ENCODE measurements at places on chromosomes 12 and 14.

GRCh38 chr14:99774556-99775307 lies 18.5 kb upstream of the EML1 start:
- DNase-seq, result no peak

DNA sequence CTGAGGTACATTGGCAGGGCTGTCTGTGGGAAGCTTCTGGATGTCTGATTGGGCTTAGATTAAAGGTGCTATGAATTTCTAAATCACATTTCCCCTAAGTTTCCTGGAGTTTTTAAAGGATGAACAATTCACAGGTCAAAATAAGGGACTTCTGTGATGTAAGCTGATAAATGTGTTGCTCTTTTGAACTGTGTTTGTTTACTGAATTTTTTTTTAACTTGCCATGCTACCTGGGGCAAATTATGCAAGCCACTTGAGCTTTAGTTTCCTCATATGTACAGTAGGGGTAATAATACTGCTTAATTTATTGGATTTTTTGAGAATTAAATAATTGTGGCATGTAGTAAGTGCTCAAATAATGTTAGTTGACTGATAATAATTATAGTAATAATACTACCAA lies 52.8 kb upstream of the CCDC91 start:
- no peak for DNase-seq

GRCh38 chr14:74905595-74906142 lies 17.4 kb downstream of the RPS6KL1 start:
- no peak for DNase-seq

DNA sequence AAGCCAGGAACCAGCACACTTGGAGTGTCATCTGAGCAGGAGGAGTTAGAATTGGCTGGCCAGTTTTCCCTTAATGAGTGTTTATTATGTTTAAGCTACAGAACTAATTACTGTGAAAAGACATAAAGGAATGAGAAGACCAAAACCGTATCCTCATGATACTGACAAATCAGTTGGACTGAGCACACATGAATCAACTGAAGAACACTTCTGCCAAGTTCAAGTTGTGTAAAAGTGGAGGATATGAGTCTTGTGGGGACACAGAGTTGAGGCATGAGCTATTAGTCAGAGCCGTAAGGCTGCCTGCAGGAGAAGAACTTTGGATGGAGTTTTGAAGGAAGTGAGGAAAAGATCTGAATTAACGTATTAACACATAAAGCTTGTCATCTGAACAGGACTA lies 43.1 kb downstream of the HMGA2 start:
- no peak for DNase-seq

- DNase-seq, result no peak
These were observed 51.2 kb downstream of the ACSS3 start for GRCh38 chr12:81128930-81129554.

GRCh38 chr12:76299536-76300296 lies 48.5 kb downstream of the BBS10 start:
- no peak for DNase-seq

- peak; percentile 71 for DNase-seq
These were observed 2.6 kb downstream of the SIX4 start for GRCh38 chr14:60721326-60722106.

GRCh38 chr12:6229224-6230218 lies 29.3 kb downstream of the CD9 start:
- DNase-seq, result peak; percentile 87

- DNase-seq, result no peak
These were observed 6.3 kb upstream of the MLXIP start for GRCh38 chr12:122072031-122072970.

- DNase-seq, result no peak
These were observed 256.8 kb upstream of the GARIN6 start for GRCh38 chr12:99390707-99391106.

DNA sequence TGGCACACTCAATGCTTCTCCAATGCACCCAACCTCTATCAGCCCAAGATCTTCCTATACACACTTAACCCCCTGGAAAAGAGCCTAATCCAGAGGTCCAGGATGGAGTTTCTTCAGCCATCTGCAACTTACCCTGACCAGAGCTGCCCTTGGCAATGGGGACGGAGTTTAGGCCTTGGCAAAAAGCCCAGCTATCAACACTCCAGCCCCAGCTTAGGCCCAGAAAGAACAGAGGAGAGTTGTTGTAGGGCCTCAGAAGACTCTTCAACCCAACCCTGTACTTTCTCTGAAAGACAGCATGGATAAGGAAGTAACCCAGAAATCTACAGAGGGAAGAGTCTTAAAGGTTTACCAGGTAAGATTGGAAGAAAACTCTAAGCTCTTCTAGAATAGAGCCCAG lies 219.3 kb upstream of the PELI2 start:
- no peak for DNase-seq

GRCh38 chr14:72801836-72802587 lies 91.9 kb downstream of the DPF3 start:
- no peak for DNase-seq

DNA sequence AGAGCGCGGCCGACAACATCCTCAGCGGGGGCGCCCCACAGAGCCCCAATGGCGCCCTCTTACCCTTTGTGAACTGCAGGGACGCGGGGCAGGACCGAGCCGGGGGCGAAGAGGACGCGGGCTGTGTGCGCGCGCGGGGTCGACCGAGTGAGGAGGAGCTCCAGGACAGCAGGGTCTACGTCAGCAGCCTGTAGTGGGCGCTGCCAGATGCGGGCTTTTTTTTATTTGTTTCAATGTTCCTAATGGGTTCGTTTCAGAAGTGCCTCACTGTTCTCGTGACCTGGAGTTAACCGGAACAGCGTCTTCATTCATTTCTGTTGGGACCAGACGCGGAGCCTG lies 103.8 kb upstream of the FKBP4 start:
- DNase-seq, result no peak

GRCh38 chr12:19959353-19959752 lies 409.0 kb upstream of the PDE3A start:
- DNase-seq, result no peak

DNA sequence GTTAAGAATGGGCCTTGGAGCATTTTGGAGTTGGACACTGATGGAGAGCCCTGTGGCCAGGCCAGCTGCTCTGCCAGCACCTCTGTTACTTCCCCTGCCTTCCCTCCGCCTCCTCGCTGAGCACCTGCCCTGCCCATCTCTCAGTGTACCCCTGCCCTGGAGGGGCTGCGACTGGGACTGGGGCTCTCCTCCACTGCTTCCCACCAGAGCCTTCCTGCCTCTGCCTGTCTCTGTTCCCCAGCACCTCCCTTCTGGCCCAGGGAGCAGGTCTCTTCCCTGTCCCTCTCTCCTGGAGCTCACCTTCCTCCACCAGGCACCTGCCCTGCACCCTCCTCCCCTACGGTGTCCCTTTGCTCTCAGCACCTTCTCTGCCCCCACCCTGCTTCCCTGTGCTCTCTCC lies 62.1 kb downstream of the WDR20 start:
- DNase-seq, result no peak

DNA sequence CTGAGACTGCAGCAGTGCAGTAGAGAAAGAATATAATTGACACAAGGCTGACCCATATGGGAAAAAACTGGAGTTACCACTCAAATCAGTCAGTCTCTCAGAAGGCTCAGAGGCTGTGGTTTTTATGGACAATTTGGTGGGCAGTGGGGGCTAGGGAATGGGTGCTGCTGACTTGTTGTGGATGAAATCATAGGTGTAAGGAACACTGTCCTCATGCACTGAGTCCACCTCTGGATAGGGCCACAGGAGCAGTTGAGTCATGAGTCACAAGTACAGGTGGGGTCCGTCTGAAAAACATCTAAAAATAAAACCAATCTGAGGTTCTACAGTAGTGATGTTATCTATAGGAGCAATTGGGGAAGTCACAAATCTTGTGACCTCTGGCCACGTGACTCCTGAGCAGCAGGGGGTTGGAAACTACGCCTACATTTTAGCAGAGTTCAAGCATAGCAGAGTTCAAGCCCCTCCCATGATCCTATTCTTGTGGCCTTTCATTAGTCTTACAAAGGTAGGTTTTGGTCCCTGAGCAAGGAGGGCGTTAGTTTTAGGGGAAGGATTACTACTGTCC lies 18.1 kb upstream of the SGPP1 start:
- no peak for DNase-seq

DNA sequence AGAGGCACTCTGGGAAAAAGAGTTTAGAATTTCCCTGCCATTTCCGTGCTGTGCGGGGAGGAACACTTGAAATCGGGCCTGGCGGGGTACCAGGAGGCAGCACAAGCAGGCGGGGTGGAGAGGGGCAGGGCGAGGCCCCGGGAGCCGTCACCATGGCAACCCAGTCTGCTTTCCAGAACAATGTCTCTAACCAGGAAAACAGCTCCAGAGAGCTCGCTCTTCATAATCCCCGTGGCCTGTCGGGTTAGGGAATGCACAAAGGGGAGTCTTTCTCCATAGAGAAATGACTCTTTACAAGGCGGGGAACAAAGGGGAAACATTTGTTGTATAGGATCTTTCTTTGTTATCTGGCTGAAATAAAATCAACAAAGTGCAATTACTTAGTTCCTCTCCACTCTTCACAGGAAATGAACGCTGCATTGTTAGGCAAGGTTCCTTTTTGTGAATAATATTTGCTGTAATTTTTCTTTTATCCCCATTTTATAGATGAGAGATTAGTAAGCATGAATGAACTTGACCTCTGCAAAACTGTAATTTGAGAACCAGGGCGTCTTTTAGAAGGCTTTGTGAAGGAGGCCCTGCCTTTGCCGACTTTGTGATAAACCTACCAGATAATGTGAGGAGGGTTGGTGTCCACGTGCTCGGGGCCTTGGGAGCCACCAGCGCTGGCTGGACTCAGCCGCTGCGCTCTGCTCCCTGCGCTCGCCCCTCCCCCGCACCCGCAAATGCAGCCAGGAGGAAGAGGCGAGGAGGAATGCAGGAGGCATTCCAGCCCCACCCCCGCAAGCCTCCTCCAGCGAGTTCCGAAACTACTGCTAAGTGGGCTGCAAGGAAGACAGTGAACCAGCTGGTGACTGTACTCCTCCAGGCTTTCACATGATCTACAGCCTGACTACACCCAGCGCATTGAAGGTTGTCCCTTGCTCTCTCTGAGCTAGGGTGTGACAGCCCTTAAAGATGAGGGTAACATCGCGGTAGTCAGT lies 105.2 kb upstream of the ATF7IP start:
- DNase-seq, result peak; percentile 98

DNA sequence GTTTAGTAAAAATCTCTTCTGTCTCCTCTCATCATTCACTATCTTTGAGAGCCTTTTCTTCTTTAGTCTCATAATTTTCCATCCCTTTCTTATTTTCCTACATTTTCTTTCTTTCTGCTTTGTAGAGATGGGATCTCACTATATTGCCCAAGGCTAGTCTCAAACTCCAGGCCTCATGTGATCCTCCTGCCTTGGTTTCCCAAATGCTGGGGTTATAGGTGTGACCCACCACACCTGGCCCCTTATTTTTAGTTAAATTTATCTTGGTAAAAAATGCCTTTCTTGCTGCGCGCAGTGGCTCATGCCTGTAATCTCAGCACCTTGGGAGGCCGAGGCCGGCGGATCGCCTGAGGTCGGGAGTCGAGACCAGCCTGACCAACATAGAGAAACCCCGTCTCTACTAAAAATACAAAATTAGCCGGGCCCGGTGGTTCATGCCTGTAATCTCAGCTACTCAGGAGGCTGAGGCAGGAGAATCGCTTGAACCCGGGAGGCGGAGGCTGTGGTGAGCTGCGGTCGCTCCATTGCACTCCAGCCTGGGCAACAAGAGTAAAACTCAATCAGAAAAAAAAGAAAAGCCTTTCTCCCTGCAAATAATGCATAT lies 996 bp downstream of the SLC2A3 start:
- no peak for DNase-seq

DNA sequence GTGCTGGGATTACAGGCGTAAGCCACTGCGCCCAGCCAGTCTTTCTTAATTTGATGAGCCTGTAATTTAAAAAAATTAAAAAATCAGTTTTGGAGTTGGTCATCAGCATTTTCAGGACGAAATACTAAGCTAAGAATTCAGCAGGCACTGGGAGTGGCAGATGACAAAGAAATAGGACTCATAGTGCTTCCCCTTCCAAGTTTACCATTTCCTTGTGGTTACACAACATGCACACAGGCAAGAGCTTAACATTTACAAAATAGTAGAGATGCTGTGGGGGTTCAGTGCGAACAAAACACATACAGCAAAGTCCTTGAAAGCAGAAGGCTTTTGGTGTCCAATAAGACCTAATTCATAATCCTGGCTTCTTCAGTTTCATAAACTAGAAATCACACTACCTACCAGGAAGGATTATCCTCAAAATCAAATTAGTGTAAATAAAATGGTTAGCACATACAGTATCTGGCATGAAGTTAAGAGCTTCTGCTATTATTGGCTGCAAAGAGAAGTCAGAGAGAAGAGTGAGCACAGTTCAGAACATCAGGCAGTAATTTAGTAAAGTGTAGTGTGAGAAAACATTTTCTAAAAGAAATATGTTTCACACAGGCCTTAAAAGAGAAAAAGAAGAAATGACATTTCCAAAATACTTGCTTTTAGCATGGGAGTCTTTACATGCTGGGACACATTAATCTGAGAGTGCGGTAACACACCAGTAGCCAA lies 22.2 kb upstream of the KIF21A start:
- no peak for DNase-seq

GRCh38 chr12:111419784-111420183 lies 14.1 kb downstream of the SH2B3 start:
- no peak for DNase-seq

DNA sequence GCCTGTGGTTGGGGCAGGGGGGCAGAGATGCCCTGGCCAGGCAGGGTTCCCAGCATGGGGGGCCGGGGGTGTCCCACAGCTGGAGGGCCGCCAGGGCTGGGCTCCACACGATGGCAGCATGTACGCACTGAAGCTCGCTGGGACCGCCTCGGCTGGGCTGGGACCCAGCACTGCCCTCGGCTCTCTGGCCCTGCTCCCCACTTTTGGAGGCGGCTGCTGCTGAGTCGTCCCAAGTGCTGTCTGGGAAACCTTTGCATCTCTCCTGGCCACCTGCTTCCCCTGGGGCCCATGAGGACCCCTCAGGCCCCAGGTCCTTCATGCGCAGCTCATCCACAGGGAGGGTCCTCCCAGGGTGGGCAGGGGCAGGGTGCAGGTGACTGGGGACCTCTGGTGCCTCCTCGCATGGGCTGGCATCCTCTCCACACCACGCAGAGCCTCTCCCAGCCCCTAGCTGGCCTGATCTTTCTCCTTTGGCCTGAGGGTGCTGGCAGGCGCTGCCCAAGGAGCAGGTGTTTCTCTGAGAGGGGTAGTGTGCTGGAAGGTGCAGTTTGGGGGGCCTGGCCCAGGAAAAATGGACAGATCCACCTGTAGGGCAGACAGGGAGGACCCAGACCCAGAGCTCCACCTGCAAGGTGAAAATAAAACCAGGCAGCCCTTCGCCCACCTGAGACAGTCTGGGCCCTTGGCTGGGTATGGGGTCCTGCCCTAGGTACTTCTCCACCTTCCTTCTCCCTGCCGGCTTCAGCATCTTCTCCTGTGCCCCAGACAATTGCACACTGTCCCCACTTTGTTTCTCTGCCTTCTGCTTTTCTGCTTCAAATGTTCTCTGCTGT lies 46.9 kb downstream of the DLK1 start:
- no peak for DNase-seq

- DNase-seq, result no peak
These were observed 310.1 kb downstream of the SYT1 start for GRCh38 chr12:79174626-79175025.

GRCh38 chr14:74660167-74660566 lies 48.1 kb upstream of the LTBP2 start:
- DNase-seq, result no peak

Measured in suprapubic skin (tissue), 4 donors.